ENCODE measurements at places on chromosomes 7 and 10.
A peak's percentile ranks its signal among the peaks of the same experiment; 100 is the strongest.

GRCh38 chr7:121278120-121279021 lies 50.4 kb upstream of the WNT16 start:
- DNase-seq = no peak

DNA sequence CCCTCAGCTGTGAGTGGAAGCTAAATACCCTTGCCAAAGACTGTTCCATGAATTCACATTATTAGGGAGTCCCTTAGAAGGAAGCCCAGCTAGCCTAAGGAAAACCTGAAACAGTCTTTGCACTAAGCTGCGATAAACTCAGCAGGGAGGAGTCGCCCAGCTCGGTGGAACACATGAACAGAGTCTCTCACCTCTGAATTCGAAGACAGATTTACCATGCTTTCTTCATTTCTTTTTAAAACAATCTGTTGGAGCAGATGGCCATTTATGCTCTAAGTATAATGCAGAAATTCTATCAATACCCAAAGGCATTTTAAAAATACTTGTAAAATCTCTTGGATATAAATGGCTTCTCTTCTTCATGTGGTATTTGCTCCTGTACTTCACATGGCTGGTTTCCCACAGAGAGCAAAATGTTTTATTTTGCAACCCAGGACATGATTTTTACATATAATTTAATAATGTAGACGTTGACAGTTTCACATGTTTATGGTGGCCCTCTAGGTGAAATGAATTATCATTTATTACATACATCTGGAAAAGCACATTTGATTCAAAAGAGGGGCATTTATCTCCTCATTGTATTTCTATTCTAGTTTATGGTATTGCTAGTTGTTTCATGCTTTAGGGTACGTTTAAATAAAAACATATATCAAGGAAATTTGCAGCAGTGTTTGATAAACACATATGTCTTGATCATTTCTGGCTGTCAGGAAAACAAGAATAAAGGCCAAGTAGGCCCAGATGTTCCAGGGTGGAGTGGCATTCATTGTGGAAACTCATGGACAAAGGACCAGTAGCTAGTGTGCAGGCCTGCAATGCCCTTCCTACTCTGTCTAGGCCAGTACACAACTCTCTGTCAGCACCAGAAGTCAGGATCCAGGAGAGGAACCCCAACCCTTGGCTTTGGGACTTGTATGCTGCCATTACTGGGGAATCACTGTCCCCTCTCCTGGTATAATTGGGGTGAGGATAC lies 52.2 kb downstream of the LRGUK start:
- no peak for DNase-seq

GRCh38 chr10:74925708-74926107 lies 99.3 kb downstream of the KAT6B start:
- DNase-seq = no peak

- DNase-seq = no peak
Observed at GRCh38 chr10:51427758-51428157, 271.6 kb downstream of the CSTF2T start.

DNA sequence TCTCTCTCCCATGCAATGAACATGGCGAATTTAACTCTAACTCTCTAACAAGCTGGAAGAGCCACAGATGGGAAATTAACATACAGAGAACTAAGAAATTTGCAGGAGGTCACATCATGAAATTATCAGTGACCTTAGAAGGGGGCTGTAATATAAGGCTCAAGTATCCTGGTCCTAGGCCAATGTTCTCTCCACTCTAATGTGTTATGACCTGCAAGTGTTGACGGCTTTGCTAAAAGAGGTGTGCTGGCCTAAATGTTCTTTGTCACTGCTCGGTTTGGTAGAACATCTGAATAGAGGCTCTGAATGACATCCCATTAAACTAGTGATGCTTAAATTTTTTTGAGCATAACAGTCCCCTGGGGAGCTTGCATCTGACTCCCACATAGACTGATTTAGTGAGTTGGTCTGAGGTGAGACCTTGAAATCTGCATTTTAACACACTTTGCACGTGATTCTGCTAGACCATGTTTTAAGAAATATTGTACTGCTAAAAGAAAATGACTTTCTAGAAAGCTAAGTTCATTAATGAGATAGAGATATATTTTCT lies 129.3 kb downstream of the GFRA1 start:
- DNase-seq = no peak

DNA sequence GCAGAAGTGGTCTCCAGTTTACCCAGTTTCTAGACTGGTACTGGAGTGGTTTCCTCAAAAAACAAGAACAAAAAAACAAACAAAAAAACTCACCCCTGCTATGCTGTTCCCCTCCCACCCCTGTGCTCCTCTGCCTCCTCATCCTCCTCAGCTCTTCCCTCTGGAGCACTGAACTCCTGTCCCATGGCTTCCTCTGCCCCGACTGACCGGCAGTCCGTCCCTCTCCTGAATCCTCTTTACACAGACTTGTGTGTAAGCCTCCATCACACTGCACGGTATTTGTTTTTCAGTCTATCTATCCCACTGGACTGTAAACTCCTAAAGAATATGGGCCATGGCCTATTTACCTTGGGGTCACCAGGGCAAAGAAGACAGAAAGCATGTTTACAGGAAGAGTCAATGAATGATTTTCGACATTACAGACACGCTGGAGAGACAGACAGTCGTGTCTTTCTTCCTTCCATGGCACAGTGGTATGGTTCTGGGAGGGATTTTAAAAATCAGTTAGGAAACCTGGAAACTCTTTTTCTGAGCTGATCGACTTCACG lies 265.3 kb downstream of the GLI3 start:
- no peak for DNase-seq

DNA sequence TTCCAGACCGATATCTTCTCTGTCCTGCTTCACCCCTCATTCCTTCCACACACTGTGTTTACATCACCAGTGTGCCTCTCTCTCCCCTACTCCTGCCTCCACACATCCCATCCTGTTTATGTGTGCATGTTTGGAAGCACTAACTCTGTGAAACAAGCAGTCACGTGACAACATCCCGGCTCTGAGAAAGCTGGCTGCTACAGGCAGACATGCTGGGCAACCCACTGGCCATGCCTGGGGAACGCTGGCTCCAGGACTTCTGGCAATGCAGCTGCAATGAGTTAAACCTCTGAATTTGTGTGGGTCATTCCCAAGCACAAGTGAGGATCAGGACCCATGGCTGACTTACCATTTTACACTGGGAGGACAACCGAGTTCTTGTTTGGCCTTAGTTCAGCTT lies 74.0 kb downstream of the WNT2 start:
- no peak for DNase-seq

GRCh38 chr7:17401791-17402627 lies 103.6 kb downstream of the AHR start:
- DNase-seq = no peak

GRCh38 chr10:115696747-115697146 lies 576.3 kb downstream of the GFRA1 start:
- DNase-seq = no peak

GRCh38 chr7:114530057-114530611 lies 115.5 kb downstream of the FOXP2 start:
- peak; percentile 7 for DNase-seq

GRCh38 chr7:37083311-37084096 lies 359.2 kb upstream of the AOAH start:
- no peak for DNase-seq

- peak; percentile 84 for DNase-seq
Observed at GRCh38 chr7:55552320-55553023, 19.8 kb downstream of the VOPP1 start.

DNA sequence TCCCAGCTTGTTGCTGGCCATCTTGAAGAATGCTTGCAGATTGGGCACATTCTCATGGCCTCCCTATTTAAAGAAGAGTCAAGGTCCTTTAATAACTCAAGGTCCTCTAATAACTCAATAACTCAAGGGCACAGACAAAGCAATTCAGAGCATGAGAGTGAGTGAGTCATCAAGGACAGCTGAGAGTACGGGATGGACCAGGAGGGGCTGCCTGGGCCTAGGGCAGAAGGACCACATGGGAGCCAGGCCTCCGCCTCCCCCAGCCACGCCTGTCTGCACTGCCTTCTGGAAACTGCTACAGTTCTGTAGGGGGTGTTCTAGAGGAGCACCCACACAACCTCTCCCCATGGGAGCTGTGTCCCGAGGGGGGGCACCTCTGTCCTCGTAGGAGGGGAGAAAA lies 48.9 kb downstream of the ZNF503 start:
- DNase-seq = peak; percentile 52

GRCh38 chr7:126809188-126809587 lies 443.6 kb downstream of the GRM8 start:
- DNase-seq = no peak

- no peak for DNase-seq
Observed at GRCh38 chr7:107773027-107773426, 29.1 kb downstream of the CBLL1 start.

DNA sequence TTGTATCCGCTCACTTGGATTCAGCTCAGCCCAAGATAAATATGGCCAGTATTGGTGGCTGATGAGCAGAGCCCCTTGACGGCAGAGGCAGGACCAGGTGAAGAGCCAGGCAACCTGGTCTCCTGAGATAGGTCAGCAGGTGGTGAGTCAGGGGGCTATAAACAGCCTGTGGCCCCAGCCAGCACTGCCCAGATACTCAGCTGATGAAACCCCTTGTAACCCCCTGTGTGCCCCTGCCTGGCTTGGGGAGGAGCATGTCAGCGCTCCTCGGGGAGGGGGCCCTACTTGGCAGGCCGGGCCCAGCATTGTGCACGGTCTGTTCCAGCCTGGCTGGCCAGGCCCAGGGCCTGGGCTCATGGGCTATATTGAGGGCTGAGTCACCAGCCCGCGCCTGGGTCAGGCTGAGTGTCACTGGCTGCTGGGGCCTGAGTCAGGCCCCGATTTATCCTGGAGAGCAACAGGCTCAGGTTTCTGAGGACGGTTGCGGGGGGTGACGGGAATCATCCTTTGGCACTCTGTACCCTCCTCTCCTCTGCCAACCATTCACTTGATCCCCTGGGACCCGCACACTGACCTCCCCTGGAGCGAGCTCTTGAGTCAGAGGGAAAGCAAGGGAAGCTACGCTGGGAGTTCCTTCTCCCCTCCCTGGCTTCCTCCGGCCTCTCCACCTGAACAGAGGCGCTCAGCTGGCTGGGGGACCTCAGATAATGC lies 2.8 kb upstream of the FLNC start:
- DNase-seq = peak; percentile 58

- no peak for DNase-seq
Observed at GRCh38 chr7:115475206-115475605, 553.3 kb downstream of the MDFIC start.

DNA sequence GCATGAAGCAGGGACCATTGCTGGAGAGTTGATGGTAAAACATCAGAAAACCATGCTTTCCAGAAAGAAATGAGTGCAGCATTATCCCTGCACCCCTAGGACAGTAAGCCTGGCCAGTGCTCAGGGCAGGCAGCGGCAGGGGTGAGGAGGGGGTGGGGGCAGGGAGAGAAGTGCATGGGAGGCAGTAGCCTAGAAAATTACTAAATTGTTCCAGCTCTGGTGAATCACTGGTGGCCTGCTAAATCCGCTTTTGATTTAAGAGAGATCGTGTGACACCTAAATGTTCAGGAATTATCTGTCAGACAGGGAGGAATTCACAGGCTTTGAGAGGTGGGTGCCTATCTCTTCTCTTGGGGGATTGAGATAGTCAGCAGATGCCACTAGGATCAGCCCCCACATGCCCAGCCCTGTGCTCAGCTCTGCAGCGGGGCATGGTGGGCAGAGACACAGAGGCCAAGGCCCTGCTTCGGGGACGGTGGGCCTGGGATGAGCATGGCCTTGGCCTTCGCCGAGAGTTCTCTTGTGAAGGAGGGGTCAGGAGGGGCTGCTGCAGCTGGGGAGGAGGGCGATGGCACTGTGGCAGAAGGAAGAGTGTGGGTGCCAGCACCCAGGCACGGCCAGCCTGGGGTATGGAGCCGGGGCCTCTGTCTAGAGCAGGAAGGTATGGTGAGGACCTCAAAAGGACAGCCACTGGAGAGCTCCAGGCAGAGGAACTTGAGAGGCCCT lies 5.0 kb upstream of the AQP1 start:
- no peak for DNase-seq

GRCh38 chr7:141456298-141456697 lies 94.9 kb upstream of the AGK start:
- DNase-seq = no peak

- no peak for DNase-seq
Observed at GRCh38 chr7:12092499-12093130, 118.5 kb upstream of the TMEM106B start.

DNA sequence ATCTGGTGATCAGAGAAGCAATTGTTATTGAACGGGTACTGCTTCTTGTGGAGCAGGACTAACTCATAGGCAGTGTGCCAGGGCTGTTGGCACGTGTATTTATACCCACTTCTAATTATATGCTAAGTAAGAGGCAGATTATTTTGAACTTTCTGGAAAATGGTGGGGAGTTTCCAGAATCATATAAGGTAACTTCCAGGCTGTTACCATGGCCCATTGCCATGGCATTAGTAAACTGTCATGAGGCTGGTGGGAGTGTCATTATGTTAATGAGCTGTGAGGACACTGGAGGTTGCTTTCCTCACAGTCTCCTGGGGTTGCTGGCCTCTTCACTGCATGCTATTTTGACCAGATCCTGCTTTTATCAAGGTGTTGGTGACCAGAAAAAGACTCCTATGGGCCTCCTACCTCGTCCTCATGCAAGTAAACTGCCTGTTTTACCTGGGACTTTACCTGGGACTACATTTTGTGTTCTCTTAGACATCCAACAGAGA lies 122.6 kb downstream of the KCND2 start:
- no peak for DNase-seq

GRCh38 chr10:114228156-114228555 lies 10.9 kb upstream of the VWA2 start:
- DNase-seq = no peak

DNA sequence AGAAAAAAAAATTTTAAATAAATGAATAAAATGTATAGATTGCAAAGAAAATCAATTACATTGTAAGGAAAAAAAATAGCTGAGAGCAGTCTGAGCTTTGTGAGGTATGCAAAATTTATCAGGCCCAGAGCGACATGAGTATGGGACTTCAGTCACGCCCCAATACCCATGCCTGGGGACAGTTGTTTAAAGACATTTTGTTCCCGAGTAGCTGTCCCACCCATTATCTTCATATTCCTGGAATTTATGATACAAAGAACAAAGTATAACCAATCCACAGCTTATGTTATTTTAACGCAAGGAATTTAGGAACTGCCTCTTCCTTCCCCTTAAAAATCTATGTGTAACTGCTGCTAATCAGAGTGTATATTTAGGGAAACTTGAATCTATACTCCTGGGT lies 1.6 kb upstream of the PON2 start:
- no peak for DNase-seq
